Esophagus squamous epithelium (tissue), 5 donors: ENCODE measurements at places on chromosomes 12 and 14. TPM values are rescaled to one million over a fixed set of nuclear protein-coding genes. Genes with fewer than 3 reads are reported as not detected.

Gene GPRC5A
- total RNA-seq, result 3.9 TPM

Gene PHETA1
- total RNA-seq, result 7.1 TPM

Gene C12orf50
- total RNA-seq, result not detected

Gene UNC79
- total RNA-seq, result under 0.01 TPM

Gene SERPINA10
- total RNA-seq, result not detected

Gene KLRB1
- not detected for total RNA-seq

Gene OR6C76
- total RNA-seq, result not detected

Gene SNRNP35
- 14.9 TPM for total RNA-seq

Gene KRT85
- not detected for total RNA-seq

Gene GOLGA5
- total RNA-seq, result 30.9 TPM

Gene PKP2
- total RNA-seq, result 8.5 TPM

Gene RPGRIP1
- not detected for total RNA-seq

Gene GLIPR1L2
- 0.19 TPM for total RNA-seq

Gene COX8C
- not detected for total RNA-seq

Gene POTEM
- total RNA-seq, result not detected

Gene SPTLC2
- 43.1 TPM for total RNA-seq
